Suprapubic skin (tissue), 4 donors: ENCODE measurements at places on chromosomes 2 and 18. TPM values are rescaled to one million over a fixed set of nuclear protein-coding genes. Genes with fewer than 3 reads are reported as not detected.
A peak's percentile ranks its signal among the peaks of the same experiment; 100 is the strongest.

Gene QPCT
- 20.7 TPM for total RNA-seq

Gene IL36RN
- total RNA-seq = 42.7 TPM

DNA sequence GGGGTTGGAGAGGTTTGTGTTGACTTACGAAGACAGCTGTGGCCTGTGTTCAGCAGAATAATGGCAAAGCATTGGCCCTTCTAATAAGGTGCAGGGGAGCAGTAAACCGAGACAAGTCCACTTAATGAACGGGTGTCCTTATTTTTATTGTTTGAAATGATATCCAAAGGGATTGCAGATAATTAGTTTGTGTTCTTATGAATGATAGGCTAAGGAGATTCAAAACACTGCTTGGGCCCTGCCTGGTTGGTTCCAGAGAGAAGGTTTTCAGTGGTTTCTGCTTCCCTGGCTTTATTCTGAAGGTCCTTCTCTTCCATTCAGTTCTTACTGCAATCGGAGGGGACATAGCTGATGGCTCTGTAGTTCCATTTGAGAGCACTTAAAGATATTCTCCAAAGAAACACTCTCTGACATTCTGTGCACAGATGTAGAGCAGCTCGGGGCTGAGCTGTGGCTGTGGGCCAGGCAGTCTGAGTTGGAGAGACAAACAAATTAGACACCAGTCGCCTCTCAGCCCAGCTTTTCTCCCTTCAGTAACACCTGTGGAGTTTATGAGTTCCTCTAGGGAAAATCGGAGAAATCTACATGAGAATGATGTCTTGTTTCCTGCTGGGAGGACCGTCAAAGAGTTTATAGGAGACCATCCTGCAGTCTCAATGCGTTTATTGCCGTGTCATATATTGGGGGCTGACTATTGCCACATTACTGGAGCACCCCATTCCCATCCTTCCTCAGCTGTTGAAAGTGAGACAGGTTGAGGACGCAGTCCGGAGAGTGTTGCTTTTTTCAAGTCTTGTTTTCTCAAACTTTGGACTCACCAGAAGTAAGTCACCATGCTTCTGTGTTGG, 6.5 kb downstream of the GREB1 start:
- no peaks in the 10 kb centered on the region for H3K36me3 ChIP-seq
- H3K27me3 ChIP-seq = no peaks in the 10 kb centered on the region
- no peak for DNase-seq

- no peaks in the 10 kb centered on the region for H3K27me3 ChIP-seq
- no peak for DNase-seq
- no peak overlapping the region for H3K27ac ChIP-seq
- no peaks in the 10 kb centered on the region for H3K36me3 ChIP-seq
- H3K4me1 ChIP-seq = no peaks in the 10 kb centered on the region
- H3K4me3 ChIP-seq = no peak overlapping the region
Measured at GRCh38 chr18:34399892-34400291, 175.2 kb upstream of the NOL4 start.

DNA sequence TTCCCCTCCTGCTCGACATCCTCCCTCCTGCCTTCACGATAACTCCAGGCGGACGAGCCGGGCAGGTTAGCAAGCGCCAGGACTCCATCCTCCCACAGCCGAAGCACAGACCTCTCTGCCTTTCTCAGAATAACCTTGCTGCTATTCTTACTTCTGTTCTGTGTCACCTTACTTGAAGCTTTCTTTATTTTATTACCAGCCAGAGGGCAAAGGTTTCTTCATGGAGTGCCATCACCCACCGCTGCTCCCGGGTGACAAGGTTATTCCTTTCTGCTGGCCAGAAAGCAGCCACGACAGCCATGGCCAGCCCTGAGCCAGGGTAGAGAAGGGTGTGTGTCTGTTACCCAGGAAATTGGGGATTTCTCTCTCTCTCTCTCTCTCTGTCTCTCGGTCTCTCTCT, 227.1 kb downstream of the ANAPC1 start:
- H3K27me3 ChIP-seq = no peaks in the 10 kb centered on the region
- no peak overlapping the region for H3K27ac ChIP-seq
- peaks cover 26% of the 10 kb centered on the region for H3K4me1 ChIP-seq
- H3K4me3 ChIP-seq = no peak overlapping the region
- H3K36me3 ChIP-seq = no peaks in the 10 kb centered on the region

DNA sequence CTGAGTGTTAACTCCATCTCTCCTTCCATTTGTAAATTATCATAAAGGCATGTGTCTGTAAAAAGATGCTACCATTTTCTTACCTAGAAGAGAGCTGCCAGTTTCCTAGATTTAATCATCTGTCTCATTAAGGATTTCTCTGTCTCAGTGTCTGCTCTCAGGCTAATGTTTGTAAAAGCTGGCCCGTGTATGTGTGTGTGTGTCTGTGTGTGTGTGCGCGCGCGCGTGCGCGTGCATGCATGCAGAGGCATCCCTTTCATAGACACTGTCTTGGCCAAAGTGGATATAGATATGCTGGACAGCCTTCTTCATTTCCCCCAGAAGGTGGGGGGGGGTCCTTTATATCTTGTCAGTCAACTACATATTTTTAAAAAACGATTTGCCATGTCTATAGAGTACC, 18.9 kb downstream of the MGAT5 start:
- H3K36me3 ChIP-seq = peaks cover 11% of the 10 kb centered on the region
- H3K4me1 ChIP-seq = no peaks in the 10 kb centered on the region
- H3K27me3 ChIP-seq = no peaks in the 10 kb centered on the region
- H3K27ac ChIP-seq = no peak overlapping the region

DNA sequence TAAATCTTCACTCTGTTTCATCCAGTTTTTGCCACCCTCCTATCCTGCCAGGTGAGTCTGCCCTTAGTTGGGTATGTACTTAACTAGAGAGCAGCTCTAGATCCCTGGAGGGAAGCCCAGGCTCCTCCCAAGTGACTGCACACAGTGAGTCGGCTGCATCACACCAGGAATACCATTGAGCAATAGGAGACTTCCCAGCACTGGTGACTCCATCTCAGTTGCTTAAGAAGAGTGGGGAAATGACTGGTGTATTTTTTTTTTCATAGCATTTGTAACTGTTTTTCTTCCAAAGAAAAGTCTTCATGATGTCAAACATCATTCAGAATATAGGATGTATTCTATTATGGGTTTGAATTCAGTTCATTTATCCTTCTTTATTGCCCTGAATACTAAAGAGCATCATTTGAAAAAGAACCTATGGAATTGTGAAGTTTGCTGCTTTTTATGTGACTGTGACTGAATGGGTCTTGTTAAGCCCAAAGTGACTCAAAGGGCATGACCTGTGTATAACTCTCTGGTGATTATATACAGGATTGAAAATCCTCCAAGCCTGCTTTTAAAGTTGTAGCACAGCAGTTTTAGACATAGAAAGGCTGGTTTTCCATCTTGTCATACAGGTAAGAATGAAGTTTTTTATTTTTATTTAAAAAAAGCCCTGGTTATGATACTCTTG, 84.3 kb downstream of the MAP3K20 start:
- H3K4me3 ChIP-seq = no peak overlapping the region
- DNase-seq = peak; percentile 91
- H3K36me3 ChIP-seq = no peaks in the 10 kb centered on the region

GRCh38 chr2:85861650-85862049, 27.1 kb downstream of the ST3GAL5 start:
- H3K4me1 ChIP-seq = peaks cover 4% of the 10 kb centered on the region
- H3K27ac ChIP-seq = no peak overlapping the region
- no peak overlapping the region for H3K4me3 ChIP-seq
- H3K27me3 ChIP-seq = no peaks in the 10 kb centered on the region
- H3K36me3 ChIP-seq = peaks cover 28% of the 10 kb centered on the region
- DNase-seq = no peak

DNA sequence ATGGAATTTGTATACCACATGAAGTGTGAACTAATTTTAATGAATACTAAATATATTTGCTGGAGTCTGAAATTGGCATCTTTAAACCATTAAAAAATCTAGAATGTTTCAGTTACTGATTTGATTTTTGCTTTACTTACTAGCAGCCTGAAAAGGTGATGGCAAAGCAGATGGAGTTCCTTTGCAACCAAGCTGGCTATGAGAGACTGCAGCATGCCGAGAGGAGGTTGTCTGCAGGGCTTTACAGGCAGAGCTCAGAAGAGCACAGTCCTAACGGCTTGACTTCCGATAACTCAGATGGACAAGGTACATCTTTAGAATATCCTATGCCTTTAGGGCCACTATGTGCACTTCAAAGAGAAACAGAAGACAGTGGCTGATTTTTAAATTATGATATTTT, 36.5 kb downstream of the NAB1 start:
- no peak for DNase-seq
- H3K27ac ChIP-seq = no peak overlapping the region
- peaks cover 44% of the 10 kb centered on the region for H3K36me3 ChIP-seq
- no peaks in the 10 kb centered on the region for H3K4me1 ChIP-seq
- H3K27me3 ChIP-seq = no peaks in the 10 kb centered on the region
- no peak overlapping the region for H3K4me3 ChIP-seq

DNA sequence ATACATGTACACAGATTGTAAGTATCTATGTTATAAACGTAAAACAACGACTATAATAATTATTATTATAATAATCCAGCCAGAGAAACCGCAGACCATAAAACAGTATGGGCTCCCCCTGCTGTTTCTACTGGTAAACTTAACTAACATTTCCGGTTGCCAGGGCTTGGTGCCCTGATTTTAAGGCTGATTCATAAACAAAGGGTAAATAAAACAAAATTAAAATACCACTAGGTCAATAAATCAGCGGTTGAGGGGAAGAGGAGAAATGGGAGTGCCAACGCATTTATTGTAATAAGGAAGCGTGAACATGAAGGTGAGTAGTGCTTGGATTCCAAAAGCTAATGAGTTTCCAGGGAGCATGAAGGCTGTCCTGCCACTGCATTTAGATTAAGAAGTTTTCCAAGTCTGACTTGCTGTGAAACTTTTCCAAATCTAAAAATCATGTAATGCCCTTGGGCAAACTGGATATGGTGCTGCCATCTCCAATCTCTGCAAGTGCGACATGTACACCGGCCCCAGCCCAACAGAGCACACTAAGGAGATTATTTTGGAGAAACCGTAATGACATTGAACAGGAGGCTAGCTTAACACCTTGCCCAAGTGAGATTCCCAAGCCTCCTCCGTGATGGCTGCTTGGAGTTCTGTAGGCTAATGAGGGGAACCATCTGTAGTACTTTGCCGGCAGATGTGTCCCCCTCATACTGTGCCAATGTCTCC, 50.7 kb upstream of the HNRNPA3 start:
- H3K36me3 ChIP-seq = no peaks in the 10 kb centered on the region
- no peak overlapping the region for H3K27ac ChIP-seq
- no peak for DNase-seq
- H3K4me1 ChIP-seq = peaks cover 32% of the 10 kb centered on the region
- H3K4me3 ChIP-seq = no peak overlapping the region
- no peaks in the 10 kb centered on the region for H3K27me3 ChIP-seq
